ENCODE measurements at places on chromosomes 2 and 18.

- DNase-seq: no peak
Measured at GRCh38 chr2:207481924-207482323, 47.8 kb upstream of the CREB1 start.

GRCh38 chr2:128668946-128669345 is 350.3 kb upstream of the HS6ST1 start:
- DNase-seq: no peak

DNA sequence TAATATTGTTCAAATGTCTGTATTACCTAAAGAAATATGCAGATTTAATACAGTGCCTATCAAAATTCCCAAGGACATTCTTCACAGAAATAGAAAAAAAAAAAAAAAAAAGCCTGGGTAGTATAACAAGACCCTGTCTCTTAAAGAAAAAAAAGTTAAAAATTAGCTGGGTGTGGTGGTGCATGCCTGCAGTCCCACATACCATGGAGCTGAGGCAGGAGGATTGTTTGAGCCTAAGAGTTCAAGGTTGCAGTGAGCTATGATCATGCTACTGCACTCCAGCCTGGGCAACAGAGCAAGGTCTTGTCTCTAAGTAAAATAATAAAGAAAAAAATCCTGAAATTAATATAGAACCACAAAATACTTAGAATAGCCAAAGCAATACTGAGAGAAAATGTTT is 51.9 kb downstream of the SLC16A14 start:
- no peak for DNase-seq

DNA sequence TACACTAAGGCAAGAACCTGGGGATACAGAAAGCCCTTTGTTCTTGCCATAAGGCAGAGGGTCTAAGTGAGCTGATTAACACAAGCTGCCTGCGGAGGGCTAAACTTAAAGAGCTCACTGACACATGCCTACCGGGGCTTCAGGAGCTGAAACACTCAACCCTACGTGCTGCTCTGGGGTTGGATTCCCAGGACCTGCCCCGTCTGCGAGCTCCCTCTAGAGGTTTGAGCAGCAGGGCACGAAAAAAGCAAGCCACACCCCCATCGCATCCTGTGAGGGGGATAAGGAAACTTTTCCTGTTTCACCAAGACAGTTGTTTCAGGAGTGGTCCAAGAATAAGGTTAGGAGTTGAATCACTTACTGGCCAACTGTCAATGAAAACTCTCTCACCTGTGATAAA is 562.1 kb downstream of the TMX3 start:
- DNase-seq: no peak

DNA sequence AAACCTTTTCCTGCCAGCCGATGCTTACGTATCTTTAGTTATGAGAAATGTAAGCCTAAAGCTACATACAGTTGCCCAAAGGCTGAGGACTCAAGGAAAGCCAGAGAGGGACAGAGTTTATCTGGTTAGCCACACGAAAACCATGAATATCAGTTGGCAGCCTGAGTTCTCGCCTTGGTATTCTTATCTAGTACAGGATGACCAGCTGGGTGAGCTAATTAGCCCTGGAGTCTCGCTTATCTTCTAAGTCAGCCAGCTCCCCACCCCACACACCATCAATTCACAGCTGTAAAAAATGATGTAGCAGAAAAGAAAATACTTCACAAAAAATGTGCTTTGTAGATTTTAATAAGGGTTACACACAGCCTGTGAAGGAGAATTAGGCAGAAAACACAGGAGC is 617.5 kb upstream of the SOX11 start:
- no peak for DNase-seq

GRCh38 chr2:175612280-175612679 is 389.8 kb downstream of the LNPK start:
- DNase-seq: no peak

DNA sequence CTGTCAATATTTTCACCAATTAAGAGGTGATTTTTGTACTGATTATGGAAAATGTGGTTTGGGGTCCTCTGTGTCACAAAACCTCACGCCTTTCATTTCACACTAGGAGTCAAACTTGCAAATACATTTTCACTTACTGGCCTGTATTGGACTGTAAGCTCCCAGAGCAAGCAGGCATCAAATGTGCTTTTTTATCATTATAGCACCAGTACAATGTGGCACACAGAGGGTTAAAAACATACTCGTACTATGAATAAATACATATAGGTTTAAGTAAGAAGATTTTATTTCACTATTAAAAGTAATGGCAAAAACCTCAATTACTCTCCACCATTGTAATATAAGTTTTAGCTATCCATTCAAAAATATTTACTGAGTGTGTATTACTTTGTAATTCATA is 56.7 kb downstream of the ABCB11 start:
- no peak for DNase-seq

- no peak for DNase-seq
Measured at GRCh38 chr2:176639671-176640070, 370.4 kb downstream of the MTX2 start.

DNA sequence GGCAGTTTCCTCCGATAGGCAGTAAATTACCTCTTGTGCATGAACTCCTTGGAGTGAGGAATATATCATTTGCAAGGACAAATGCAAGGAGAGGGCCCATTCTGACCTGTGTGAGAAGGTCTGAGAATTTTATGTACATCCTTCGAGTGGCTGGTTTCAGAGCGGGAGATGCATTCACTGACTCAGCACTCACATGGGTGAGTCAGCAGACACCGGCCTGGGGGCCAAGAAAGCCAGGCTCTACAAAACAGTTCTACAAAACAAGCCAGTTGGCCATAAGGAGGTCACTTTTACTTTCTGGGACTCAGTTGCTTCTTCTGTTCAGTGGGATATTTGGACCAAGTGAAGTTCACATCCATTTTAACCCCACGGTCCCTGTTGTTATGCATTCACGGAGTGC is 35.3 kb downstream of the CYP26B1 start:
- DNase-seq: no peak

GRCh38 chr18:59123588-59124369 is 15.9 kb upstream of the SEC11C start:
- DNase-seq: peak; percentile 56

- no peak for DNase-seq
Measured at GRCh38 chr18:72697706-72698105, 153.6 kb upstream of the CBLN2 start.

DNA sequence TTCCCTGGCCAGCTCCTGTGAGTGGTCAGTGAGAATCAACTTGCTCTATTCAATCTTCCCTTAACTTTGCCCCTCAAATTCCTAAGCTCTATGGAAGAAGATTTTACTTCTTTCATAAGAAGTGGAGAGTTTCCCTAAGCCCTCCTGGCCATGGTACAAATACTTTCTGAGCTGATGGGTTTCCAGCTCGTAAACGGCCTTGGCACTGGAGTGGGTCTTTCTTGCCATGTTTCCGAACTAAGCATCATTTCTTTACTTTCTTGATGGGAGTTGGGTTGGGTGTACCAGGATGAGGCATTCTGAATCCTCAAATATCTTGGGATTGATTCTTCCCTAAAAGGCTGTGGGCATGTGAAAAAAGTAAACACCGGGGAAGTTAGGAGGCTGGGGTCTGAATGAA is 72.5 kb downstream of the ACKR3 start:
- DNase-seq: no peak

DNA sequence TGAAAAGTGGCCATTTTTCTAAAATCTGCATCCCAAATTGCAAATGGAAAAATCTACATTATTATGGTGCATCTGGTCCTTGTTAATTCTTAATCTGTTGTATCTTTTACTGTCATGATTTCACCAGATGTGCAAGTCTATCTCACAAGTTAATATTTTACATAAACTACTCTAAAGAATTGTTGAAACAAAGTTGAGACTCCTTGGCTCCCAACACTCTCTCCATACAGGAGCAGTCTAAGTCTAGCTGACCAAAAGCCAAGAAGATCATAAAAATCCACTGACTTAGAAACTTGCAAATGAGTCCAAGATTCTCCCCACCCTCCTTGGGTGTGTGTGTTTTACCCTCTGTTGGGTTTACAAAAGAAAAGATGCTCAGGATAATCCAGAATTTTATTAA is 85.1 kb downstream of the NCKAP5 start:
- no peak for DNase-seq

- no peak for DNase-seq
Measured at GRCh38 chr2:236794176-236794957, 224.7 kb downstream of the ACKR3 start.

All from epithelial cell of proximal tubule (primary cell).